Lower leg skin (tissue), 4 donors: ENCODE measurements at places on chromosomes 4 and X. TPM values are rescaled to one million over a fixed set of nuclear protein-coding genes. Genes with fewer than 3 reads are reported as not detected.

Gene WDR17
- 0.58 TPM for total RNA-seq

Gene F11
- total RNA-seq, result not detected

DNA sequence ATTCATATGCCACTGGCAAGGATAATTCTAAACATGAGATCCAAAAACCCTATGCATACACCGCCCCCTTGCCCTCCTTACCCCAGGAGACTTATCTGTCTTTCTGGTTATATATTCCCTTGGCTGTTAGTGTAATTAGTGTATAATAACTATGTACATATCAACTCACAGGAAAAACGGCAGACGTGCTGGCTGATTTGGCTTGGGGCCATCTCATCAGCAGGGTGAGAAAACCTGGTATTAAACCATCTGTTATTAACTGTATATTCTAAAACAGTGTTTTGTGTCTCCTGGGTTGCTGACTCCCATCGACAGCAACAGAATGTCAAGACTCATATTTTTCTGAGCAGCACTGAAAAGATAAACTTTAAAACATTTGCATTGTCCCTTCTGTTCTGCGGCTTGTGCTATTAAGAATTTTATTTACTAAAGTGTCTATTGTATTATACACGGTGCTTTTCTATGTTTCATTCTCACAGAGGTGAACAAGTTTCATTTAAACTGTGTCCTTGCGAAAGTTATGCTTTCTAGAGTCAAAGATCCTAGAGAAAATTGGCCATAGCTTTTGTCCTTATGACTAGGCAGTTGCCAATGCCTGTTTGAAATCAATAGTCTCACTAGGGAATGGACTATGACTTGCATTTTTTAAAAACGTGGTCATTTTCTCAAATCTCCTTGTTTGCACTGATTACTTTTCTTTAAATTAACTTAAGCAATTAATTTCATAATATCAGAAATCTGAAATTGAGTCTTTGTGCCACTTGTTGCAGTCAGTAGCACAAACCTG, 211.5 kb upstream of the MID1 start:
- DNase-seq, result no peak

GRCh38 chrX:19593690-19594089, 78.4 kb upstream of the MAP3K15 start:
- no peak for DNase-seq

- no peak for DNase-seq
These were observed 3.5 kb downstream of the TMEM154 start for GRCh38 chr4:152676052-152676854.

- DNase-seq, result no peak
These were observed 34.8 kb downstream of the OSTC start for GRCh38 chr4:108685036-108685686.

GRCh38 chrX:49958727-49959485, 36.5 kb downstream of the CLCN5 start:
- DNase-seq, result no peak

DNA sequence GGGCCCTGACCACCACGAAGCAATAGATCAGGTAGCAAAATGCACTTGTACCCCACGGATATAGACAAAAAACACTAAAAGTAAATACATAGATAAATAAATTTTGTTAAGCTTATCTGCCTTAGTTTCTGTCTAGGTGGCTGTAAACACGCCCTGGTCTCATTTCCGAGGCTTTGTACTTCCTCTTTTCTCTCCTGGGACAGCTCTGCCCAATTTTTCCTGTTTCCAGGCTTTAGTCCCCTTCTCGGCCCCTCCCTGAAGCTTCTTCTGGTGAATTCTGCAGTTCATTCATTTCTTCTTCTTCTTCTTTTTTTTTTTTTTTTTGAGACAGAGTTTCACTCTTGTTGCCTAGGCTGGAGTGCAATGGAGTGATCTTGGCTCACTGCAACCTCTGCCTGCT, 73.4 kb upstream of the STOX2 start:
- no peak for DNase-seq

DNA sequence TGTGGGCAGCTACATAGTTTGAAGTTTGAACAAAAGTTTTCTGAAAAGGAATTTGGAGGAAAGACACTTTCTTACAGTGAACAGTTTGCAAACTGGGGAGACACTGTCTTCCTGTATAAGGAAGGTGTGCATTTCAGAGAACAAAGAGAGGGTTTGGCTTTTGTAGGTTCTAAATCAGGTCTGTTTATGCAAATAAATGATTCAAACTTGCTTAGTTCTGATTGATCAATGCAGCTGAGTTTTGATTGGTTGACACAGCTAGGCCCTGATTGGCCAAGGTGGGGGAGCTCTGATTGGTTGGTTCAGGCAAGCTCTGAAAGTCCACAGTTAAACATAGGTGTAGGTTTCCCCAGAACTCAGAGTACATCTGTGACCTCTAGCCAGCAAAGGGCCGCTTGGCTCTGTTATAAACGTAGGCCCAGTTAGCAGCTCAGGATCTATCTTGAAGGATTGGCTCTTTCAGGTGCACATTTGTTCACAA, 63.0 kb upstream of the ENPP6 start:
- DNase-seq, result no peak

- no peak for DNase-seq
These were observed 69.1 kb downstream of the TET2 start for GRCh38 chr4:105215609-105216313.

DNA sequence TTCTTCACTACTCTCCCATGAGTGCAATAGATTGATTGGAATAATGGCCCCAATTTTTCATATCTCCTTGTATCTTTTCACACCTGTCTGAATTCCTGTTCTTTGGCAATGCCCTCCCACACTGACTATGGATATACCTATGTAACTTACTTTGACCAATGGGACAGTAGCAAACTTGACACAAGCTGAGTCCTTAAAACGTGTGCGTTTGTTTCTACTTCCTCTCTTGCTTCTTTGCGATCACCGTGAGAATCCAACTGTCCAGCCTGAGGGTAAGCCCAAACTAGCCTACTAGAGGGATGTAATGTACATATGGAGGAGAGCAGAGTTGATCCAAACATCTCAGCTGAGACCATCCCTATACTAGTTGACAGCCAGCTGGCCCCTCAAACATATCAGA, 19.3 kb downstream of the TEC start:
- no peak for DNase-seq

- DNase-seq, result no peak
These were observed 20.4 kb upstream of the TBC1D14 start for GRCh38 chr4:6889101-6889735.

Gene S100G
- total RNA-seq, result not detected

- no peak for DNase-seq
These were observed 851.9 kb upstream of the FRG1 start for GRCh38 chr4:189088780-189089179.

- DNase-seq, result no peak
These were observed 37.5 kb downstream of the BEX3 start for GRCh38 chrX:103413705-103414387.

GRCh38 chr4:81756973-81757372, 285.3 kb upstream of the RASGEF1B start:
- DNase-seq, result no peak

Gene GPR82
- not detected for total RNA-seq

GRCh38 chr4:87462102-87462501, 39.7 kb downstream of the NUDT9 start:
- no peak for DNase-seq

DNA sequence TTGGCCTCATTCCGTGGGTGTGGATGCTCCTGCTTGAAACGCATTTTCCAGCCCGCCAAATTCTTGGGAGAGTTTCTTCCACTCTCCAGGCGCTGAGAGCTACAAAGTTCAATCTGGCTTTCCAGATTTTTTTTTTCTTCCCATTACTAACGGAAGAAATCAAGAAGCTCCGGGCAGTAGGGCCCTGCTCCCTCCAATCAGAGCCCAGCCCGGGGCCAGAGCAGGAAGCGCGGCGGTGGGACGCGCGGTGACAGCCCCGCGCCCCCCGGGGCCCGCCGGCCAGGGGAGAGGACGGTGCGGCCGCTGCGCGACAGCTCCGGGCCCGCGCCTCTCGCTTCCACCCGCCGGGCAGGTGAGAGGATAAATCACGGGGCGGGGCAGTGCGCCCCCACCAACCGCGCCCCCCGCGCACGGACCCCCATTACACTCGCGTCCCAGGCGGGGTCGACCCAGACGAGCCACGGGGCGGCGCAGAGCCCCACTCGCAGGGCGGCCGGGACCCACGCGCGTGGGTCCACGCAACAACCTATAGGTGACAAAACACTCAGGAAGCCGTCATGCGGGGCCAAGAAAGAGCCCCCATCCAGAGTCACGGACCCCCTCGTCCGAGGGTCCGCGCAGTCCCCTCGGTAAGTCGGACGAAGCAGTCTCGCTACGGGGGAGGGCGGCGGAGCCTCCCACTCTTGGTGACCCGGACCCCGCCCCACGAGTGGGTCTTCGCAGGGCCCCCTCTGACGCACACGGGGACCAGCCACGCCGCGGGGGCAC, 868 bp downstream of the AFAP1 start:
- DNase-seq, result peak; percentile 88

GRCh38 chr4:174826660-174827059, 2.4 kb downstream of the GLRA3 start:
- no peak for DNase-seq

GRCh38 chr4:41299486-41299885, 42.8 kb downstream of the UCHL1 start:
- DNase-seq, result no peak

Gene KLHL34
- 0.29 TPM for total RNA-seq

- no peak for DNase-seq
These were observed 150.8 kb downstream of the RBMX2 start for GRCh38 chrX:130552444-130553073.

GRCh38 chr4:186134257-186134656, 29.8 kb downstream of the FAM149A start:
- DNase-seq, result no peak

Gene C4orf51
- not detected for total RNA-seq

DNA sequence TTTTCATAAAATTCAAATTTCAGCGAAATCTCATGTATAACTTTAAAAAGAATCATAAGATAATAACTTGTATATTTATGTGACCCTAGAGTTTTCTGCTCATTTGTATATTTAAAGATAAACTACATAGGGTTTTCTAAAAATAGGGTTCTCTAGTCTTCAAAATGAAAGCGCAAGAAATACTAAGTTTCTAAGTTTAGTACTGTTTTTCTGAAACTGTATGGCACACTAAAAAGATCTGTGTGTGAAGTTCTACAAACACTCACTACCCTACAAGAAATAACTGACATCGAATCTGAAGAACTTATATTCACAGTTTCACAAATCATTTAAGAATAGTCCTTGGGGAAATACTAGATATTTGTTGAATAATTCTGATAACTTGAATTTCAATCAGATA, 38.7 kb upstream of the NDST4 start:
- DNase-seq, result no peak

- no peak for DNase-seq
These were observed 83.4 kb upstream of the S100G start for GRCh38 chrX:16566571-16566970.

GRCh38 chrX:40402831-40403533, 177.8 kb upstream of the ATP6AP2 start:
- DNase-seq, result no peak

- DNase-seq, result no peak
These were observed 2.6 kb downstream of the MND1 start for GRCh38 chr4:153347117-153347516.

GRCh38 chrX:146831994-146832393, 17.4 kb upstream of the CXorf51A start:
- no peak for DNase-seq

Gene SPANXN2
- not detected for total RNA-seq

- no peak for DNase-seq
These were observed 111.5 kb upstream of the UGT8 start for GRCh38 chr4:114487101-114487500.

DNA sequence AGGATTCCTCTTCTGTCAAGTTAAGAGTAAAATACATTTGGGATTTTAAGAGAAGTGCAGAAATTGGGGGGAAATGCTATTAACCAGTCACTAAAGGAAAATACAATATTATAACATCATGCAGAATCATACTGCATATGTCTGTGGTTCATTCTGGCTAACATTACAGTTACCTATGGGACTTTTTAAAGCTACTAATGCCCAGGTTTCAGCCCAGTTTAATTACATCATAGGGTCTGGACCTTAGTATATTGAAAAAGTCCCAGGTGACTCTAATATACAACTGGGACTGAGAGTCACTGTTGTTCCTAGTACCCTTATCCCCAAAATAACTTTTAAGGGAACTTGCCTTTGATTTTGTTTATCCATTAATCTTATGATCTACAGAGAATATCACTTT, 10.0 kb downstream of the ABCE1 start:
- no peak for DNase-seq

DNA sequence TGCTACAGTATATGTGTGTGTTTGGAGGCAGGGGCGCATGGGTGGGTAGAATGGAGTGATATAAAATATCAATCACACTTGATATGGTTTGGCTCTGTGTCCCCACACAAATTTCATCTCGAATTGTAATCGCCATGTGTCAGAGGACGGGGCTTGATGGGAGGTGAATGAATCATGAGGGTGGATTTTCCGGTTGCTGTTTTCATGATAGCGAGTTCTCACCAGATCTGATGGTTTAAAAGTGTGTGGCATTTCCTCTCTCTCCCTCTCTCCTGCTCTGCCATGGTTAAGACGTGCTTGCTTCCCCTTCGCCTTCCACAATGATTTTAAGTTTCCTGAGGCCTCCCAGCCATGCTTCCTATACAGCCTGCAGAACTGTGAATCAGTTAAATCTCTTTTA, 14.8 kb downstream of the SOWAHB start:
- DNase-seq, result no peak

DNA sequence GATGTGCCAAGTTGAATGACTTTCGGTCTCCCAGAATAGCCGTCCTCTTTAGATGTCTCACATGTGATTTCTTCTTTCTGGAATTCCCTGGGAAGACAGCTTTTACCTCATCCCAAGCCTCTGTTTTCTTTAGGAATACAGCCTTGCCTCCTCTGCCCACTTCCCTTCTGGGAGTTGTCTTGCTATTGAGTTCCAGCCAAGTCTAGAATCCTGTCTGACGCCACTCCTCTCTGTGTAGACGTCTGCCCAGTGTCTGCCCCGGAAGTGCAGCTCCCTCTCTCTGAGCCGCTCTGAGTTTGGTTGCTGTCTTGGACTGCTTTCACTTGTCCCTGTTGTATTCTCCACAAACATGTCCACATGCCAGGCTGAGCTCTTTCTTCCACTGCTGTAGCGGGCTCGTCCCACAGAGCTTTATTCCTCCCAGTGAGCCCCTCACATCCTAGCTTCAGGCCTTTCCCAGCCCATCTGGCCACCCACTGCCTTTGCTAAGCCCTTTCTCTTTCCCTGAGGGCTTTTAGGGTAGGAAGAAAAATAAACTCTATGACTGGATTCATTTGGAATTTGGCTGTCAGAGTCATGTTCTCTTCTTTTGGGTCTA, 9.0 kb upstream of the IGFBP7 start:
- peak; percentile 89 for DNase-seq

- peak; percentile 85 for DNase-seq
These were observed 709 bp downstream of the GPAT3 start for GRCh38 chr4:83536362-83537272.

- no peak for DNase-seq
These were observed 86.3 kb downstream of the C4orf51 start for GRCh38 chr4:145766273-145766672.

DNA sequence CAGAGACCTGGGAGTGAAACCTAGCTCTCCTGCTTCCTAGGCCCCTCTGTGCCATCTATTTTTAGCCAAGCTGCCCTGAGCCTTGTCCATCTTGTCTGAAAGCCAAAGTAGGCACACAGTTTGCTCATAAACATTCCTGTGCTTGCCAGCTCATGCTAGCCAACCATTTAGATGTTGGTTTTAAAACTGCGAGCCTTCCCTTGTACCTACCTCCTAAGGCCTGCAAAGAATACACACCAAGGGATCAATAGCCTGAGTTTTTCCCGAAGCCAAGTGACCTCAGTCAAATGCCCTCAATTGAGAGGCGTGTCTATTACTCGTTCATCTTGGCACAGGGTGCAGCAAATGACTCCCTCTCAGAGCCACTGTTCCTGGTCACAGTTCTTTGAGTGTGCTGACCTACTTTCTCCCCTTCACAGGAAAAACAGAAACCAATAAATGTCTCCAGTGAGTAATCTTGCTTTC, 48.5 kb downstream of the ZCCHC12 start:
- DNase-seq, result no peak
